ENCODE measurements at places on chromosomes 2 and 18.

- no peak for ATAC-seq
Observed at GRCh38 chr2:23522726-23523372, 137.9 kb downstream of the KLHL29 start.

GRCh38 chr2:240429341-240429871, 6.1 kb upstream of the GPC1 start:
- ATAC-seq, result no peak

GRCh38 chr2:111101592-111101991, 19.1 kb upstream of the BCL2L11 start:
- peak; percentile 56 for ATAC-seq

DNA sequence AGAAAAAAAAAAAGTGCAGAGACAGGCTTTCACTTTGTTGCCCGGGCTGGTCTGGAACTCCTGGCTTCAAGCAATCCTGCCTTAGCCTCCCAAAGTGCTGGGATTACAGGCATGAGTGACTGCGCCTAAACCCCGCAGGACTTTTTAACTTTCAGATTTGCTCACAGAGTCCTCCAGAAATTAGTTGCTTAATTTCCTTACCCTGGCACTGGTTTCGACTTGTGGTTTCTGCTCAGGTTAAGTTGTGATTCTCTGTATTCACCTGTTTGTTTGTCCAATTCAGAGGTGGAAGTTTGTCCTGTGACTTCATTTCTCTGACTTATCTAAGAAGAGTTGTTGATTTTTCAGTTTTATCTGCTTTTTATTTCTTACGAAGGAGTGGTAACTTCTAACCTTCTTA, 238.1 kb downstream of the TMEM182 start:
- no peak for ATAC-seq

DNA sequence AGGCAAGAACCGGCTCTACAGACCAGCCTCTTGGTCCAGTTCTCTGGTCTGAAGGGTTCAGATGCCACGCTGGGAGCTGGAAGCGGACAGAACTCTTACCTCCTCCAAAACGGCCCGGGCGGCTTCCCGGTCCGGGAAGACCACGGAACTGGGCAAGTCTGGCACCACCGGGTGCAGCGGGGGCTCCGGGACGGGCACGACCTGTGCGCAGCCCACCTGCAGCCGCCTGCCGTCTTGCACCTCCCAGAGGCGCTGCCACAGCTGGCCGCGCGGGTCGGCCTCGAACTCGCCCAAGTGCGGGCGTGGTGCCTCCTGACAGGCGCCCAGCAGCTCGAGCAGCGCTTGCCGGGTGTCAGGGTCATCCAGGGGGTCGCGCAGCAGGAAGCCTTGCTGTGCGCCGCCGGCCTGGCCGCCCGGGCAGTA, 773 bp downstream of the CMPK2 start:
- ATAC-seq, result peak; percentile 14

- peak; percentile 18 for ATAC-seq
Observed at GRCh38 chr2:236538242-236538641, 31.4 kb upstream of the ACKR3 start.

GRCh38 chr2:231926761-231927565, 767 bp upstream of the NPPC start:
- ATAC-seq, result no peak

DNA sequence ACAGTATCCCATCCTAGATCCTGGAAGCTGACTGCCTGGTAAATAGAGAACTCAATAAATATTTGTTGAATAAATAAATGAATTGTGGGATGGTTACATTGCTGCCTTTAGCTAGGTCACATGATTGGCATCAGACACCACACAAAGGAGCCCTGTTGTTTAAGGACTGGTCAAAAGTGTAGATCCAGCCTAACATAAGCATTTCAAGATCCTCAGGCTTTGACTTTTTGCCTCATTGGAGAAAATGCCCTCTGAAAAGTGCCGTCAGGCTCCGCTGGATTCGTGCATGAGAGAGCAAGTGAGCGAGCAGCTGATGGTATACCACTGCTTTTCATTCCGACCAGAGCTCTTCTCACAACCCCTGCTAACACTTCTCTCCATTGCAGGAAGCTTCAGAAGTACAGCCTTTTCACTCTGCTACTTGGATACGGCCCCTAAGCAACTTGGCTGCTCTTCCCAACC, 1.3 kb upstream of the ZNF24 start:
- ATAC-seq, result peak; percentile 61

DNA sequence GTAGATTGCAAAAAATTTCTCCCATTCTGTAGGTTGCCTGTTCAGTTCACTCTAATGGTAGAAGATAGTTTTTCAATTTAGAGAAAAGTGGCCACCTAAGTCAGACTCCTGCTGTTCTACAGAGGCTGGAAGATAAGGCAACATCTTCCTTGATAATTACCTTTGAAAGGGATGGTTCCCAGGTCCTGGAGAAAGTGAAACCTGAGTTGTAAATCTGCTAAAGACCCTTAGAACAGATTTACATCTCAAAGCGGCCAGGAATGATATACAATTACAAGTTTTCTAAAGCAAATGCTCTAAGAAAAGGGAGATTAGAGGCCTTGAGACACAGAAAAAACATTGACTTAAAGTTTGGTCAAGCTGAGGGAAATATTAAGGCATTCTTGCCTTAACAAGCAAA, 1350.2 kb upstream of the FAM98A start:
- ATAC-seq, result no peak

GRCh38 chr2:52862801-52863200, 904.8 kb upstream of the CHAC2 start:
- no peak for ATAC-seq

DNA sequence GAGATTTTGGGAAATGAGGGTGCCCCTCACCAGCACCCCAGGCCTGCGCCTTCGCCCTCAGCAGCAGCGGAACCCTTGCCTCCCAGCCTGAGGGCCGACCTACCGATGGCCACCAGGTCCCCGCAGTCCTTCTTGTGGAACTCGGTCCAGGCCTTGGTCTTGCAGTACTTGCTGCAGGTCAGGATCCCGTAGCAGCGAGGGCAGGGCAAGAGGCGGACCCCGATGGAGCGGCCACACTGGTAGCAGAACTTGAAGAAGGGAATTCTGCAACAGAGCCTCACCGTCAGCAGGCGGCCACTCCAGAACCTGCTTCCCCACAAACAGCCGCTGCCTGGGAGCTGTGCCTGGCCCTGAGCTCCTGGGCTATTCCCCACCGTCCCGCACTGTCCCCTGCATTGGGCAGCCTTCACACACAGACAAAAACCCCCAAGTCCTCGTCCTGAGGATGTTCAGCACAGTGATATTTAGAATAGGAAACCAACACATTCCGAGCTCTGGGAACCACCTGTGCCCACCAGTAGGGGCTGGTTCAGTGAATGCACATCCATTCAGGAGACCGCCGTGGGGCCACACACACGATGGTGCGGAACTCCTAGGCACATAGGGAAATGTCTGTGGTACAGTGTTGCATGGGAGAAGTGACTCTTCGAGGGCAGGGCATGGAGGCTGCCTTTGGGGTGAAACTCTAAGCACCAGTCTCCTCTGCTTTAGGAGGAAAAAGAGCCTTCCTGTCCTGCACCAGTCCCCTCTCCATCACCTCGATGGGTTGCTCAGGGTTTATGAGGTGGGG, 45.6 kb downstream of the GPC1 start:
- ATAC-seq, result peak; percentile 16

DNA sequence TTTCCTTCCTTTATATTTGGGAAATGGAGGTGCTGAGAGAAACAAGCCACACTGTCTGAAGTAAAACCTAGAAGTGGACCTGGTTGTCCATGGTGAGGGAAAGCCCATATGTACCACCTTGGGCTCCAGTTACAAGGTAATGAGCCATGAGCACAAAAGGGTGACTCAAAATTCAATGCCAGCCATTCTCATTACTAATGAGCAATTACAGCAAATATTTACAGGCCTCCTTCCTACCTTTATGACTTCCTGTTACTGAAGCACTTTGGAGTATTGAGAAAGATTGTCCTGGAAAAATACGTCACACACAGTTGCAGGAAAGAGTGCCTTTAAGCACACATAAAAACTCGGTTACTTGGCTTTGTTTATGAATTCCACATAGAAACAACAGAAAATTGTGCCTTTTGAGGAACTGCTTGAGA, 9.1 kb downstream of the EPAS1 start:
- no peak for ATAC-seq

- ATAC-seq, result no peak
Observed at GRCh38 chr2:196294516-196294909, 123.1 kb upstream of the STK17B start.

DNA sequence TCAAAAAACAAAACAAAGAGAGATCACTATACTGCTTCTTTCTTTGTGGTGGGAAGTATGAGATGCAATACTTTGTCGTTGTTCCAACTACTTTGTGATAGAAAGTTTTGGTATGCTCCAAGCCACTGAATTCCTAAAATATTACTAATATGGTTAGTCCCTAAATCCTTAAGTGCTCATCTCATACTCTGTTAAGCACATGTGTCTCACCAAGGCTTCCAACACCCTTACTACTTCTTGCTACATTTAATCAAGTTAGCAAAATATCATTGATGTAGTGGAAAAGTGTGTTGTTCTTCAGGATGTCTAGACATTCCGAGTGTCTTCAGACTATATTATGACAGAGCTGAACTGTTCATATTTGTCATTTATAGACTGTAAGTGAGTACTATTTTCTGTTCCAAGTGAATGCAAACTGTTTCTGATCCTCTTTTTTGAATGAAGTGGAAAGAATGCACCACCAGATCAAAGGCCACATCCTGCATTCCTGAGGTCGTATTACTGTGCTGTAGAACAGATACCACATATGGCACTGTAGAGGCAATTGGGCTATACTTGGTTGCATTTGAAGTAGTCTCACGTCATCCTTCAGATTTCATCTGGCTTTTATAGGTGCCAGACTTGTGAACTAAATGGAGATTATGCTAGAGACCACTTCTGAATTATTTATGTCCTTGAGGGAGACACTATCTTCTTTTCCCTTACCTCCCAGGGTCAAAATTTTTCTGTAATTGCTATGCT, 298.4 kb upstream of the ZNF521 start:
- no peak for ATAC-seq

GRCh38 chr2:109736177-109736827, 57.8 kb upstream of the RGPD5 start:
- no peak for ATAC-seq

DNA sequence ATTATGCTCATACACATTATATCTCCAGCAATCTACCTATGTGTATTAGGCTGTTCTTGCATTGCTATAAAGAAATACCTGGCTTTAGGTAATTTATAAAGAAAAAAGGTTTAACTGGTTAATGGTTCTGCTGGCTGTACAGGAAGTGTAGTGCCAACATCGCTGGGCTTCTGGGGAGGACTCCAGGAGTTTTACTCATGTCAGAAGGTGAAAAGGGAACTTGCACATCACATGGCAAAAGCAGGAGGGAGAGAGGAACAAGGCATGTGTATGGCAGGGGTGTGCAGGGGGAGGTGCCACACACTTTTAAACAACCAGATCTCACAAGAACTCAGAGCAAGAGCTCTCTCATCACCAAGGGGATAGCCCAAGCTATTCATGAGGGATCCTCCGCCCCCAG, 715.4 kb upstream of the ZEB2 start:
- no peak for ATAC-seq

- ATAC-seq, result no peak
Observed at GRCh38 chr2:238403632-238404405, 22.9 kb upstream of the ASB1 start.

DNA sequence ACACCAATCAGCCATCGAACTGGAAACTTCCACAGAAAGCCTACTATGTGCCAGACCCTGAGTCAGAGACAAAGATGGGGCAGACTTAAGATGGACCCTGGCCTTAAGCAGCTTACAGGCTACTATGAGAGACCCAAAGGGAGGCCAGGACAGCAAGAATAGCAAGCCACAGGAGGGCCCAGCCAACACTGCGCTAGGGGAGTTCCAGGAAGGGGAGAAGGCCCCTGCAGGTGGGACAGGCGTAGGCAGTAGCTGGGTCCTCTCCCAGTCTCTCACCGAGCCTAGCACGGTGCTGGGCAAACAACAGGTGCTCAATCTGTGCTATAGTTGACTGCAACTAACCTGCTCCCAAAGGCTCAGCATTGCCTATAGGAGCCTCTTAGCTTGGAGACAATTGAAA, 136.2 kb downstream of the CLIP4 start:
- no peak for ATAC-seq

DNA sequence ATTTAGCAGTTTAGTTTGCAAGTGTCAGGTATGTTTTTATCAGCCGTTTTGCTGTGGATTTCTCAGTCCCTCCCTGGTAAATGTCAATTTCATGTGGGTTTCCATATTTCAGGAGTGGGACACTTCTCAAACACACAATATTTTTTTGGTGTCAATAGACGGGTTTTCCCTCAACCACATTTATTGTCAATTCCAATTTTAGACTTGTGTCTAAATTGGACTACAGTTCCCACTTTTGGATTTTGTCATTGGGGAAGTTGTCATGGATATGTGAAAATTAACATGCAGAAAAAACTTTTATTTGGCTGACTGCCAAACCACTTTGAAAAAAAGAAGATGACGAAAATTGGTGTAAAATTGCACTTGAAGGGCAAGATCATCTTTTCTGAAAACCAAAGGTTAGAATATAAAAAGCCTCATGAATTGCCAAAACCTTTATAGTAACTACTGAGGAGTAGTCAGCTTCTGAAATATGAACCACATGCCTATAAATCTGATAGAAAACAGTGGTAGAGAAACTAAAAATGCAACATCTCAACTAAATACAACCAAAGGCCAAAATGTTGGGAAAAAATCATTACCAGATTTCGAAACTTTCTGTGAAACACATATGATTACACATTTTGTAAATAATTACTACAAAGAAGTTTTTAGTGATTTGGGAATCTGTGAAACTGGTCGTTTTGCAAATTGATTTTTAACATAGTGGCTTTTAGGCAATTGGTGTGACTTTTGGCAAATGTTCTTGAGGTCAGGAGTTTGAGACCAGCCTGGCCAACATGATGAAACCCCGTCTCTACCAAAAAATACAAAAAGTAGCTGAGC, 106.4 kb downstream of the BCL2L11 start:
- ATAC-seq, result peak; percentile 45

DNA sequence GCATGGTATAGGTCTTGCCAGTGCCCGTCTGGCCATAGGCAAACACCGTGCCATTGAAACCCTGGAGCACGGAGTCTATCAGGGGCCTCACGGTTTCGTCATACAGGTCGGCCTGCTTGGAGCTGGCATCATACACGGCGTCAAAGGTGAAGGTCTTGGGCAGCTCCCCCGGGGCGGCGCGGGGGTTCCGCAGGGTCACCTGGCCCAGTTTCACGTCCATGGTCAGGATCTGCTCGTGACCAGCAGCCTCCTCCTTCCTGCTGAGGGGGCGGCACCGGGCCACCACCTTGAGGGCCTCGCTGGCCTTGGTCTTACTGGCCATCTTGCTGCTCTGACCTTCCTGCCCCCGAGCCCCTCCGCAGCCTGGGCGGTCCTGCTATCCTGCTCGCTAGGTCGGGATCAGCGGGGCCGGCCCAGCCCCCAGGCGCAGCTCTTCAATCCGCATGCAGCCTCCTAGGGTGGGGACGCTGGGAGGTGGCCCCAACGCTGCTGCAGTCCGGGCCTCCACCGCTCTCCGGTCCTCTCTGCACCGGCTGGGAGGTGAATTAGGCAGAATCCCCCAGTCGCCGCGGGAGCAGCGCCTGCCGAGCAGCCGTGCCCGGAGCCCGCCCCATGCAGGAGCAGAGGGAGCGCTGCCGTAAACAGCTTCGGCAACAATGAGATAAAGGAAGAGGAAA, 563 bp downstream of the KIF3C start:
- ATAC-seq, result peak; percentile 51
